ENCODE measurements at places on chromosomes 12 and 14.

DNA sequence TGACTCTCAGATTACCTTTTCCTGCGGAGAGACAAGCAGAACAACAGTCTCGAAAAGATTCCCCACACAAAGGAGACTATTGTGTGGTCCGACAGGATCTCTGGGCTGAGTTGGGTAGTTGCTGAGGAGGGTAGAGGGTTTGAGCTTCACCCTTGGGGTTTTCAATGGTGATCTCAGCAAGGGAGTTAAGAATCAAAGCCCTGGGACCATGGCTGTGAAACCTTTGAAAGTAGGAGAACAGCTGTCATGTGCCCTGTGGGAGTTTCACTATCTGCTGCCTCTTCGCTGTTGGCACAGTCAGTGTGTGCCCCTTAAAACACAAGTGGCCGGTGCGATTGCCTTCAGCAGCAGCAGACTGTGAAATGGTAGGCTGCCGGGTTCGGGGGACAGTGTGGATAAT is 14.2 kb upstream of the PLEK2 start:
- DNase-seq, result no peak

GRCh38 chr14:92768795-92769194 is 20.4 kb upstream of the LGMN start:
- DNase-seq, result no peak

GRCh38 chr12:117580718-117581062 is 219.3 kb upstream of the NOS1 start:
- DNase-seq, result peak; percentile 78

GRCh38 chr12:104910196-104910840 is 47.8 kb downstream of the SLC41A2 start:
- DNase-seq, result no peak

- no peak for DNase-seq
Measured at GRCh38 chr14:64324461-64324860, 30.3 kb upstream of the ESR2 start.

DNA sequence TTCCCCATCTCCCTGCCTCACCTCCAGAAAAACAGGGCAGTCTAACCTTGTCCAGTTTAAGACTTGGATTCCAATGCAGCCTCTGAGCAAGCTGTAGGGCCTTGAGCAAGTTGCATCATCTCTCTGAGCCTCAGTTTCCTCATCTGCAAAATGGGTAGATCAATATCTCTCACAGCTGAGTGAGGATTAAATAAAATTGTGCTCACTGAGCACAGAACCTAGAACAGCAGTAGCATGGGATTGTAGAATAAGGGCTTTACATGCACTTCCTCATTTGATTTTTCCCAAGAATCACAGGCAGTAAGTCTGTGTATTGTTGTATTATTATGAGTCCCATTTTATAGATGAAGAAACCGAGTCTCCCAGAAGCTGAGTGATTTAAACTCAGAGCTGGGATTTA is 2.0 kb downstream of the DTX1 start:
- DNase-seq, result no peak

DNA sequence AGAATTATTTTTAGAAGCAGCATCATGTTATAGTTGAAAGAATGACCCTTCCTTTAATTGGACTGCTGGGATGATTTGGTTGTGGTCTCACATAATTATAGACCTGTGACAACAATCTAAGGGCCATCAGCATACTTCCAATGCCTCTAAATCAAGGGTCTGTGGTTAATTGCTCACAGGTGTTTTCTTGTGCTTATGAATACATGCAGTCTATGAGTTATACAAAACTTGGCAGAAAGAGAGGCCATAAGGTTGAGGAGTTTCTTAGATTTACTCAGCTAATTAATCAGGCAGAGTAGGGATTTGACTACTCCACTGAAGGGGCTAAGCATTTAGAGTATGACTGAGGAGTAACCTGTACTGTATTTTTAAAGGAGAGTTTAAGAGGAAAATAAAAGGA is 37.0 kb upstream of the FRMD6 start:
- no peak for DNase-seq

DNA sequence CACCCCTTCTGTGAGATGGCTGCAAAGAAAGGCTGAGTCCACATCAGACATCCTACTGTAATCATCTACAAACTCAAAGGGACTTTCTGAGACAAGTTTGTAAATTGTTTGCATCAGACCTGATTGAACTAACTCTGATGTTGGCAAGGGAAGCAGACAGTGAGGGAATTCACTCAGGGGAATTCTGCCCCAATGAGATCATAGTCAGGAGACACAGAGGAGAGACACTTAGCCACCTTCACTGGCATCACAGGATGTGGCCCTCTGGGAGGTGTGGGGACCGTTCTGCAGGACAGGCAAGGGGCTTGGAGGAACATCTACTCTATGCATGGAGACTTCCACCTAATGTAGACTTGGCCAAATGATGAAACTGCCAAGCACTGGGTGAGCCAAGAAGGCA is 70.7 kb upstream of the DDX11 start:
- no peak for DNase-seq

DNA sequence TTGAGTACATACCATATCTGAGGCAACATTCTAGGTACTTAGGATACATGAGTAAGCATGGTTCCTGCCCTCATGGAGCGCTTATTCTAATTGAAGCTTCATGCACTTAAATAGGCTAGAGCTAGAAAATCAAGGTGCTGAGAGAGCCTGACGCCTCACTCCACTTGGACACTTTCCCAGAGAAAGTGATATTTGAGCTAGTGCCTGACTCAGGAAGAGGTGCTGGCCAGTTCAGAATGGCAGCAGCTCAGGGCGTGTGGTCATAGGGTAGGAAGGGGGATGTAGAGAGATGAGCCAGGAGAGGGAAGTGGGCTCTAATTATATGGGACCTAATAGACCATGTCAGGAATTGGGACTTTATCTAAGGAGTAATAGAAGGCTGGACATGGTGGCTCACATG is 33.3 kb downstream of the TULP3 start:
- no peak for DNase-seq

DNA sequence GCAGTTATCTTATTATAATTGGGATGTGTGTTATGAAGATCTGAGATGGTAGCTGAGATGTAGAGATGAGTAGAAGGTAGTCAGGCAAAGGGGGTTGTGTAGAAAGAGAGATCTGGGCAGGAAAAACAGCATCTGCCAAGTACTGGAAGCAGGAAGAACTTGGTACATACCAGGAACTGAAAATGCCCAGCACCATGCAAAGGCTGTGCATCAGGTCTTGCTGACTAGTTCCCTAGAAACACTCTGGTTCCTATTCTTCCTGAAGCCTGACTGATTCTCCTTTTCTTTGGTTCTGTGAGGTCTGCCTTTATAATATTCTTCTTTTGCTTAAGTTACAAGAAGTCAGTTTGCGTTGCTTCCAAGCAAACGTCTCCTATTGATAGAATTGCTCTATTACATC is 6.7 kb upstream of the NFATC4 start:
- DNase-seq, result no peak

DNA sequence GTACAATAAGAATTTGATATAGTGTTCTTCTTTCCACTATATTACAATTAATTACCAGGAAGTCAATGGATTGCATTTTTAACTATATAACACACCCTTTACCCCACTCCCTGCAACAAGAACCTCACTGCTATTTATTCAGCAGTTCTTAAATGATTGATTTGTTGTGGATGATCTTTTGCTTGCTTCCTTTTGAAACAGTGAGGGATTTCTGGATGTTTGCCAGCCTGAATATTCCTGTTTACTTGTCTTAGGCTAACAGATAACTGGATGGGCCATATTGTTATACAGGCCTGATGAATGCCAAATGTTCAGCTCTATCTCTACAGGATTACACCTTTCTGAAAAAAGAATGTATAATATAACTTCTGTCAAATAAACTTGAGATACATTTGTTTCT is 497.6 kb downstream of the APAF1 start:
- DNase-seq, result no peak

- no peak for DNase-seq
Measured at GRCh38 chr12:117226505-117226904, 36.2 kb upstream of the FBXO21 start.

DNA sequence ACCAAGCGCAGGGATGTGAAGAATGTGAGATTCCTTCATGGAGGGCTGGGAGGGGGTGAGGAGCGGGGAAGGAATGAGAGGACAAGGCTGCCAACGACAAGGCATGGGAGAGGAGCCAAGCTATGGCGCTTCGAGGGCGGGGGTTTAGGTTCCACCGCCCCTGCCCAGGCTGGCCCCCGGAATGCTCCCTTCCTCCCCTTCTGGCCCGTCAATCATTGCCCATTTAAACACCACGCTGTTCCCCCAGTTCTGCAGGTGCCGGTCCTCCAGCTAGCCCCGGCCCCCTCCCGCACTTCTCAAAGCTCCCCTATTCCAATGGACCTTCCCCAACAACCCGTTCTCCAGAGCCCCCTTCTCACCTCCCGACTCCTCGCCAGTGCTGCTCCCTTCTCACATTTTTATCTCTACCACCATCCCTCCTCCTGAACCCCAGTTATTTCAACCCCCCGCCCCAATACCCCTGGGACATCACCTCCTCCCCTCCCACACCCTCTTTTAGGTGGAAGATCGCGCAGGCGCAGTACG is 428 bp downstream of the RNF41 start:
- peak; percentile 55 for DNase-seq

DNA sequence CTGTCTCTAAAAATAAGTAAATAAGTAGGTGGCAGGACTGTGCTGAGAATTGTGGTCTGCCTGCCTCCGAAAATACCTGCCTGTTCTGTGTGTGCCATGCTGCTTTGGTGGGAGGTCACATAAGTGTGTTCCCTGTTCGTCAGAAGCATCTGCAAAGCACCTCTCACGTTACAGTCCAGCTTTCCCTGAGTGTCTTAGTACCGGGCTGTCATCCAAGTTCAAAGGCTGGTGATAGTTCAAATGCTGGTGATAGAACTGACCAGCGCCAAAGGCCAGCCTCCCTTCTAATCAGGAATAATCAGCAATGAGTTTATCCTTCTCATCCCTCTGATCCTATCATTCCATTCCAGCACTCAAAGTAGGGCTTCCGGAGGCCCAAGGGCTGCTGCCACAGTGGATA is 5.6 kb downstream of the CABP1 start:
- DNase-seq, result no peak

GRCh38 chr14:21537090-21537424 is 10.9 kb upstream of the SALL2 start:
- DNase-seq, result no peak

DNA sequence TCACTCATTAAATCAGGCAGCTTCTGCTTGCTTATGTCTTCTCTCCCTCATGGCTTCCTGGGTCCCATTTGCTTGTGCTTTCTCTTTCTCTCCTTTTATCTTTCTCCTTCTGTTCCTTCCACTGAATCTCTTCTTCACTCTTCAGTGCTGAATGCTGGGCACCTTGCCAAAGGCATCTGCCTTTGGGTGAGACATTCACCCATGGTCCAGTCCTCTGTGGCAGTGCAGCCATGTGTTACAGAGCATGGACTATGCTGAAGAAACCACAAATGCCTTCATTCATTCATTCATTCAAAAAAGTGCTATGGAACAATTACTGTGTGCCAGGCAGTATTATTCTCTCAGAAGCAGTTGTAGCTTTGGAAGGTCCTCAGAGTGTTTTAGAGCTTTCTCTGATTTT is 344.4 kb upstream of the STXBP6 start:
- no peak for DNase-seq

GRCh38 chr12:45705404-45705803 is 24.1 kb upstream of the ARID2 start:
- no peak for DNase-seq

GRCh38 chr14:35248476-35248788 is 43.8 kb upstream of the PSMA6 start:
- DNase-seq, result no peak

- DNase-seq, result no peak
Measured at GRCh38 chr14:97413022-97413539, 615.9 kb downstream of the VRK1 start.

All from HEK293T (cell line).